ENCODE measurements at places on chromosomes 5 and 9.

DNA sequence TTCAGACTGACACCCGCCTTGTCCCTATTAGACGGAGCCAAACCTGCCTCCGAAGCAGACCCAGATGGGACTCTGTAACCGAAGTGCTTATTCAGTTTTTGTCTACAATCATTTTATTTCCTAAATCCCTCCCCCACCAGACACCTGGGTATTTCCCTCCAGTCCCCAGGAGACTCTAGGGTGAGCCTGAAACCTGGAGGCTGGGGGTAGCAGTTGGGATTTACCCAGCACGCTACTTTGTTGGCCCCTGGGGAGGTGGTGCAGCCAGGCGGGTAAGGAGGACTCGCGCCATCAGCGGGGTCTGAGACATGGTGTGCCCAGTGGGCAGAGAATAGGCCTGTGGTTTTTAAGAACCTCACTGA, 1.3 kb upstream of the LHX2 start:
- no peak for DNase-seq

DNA sequence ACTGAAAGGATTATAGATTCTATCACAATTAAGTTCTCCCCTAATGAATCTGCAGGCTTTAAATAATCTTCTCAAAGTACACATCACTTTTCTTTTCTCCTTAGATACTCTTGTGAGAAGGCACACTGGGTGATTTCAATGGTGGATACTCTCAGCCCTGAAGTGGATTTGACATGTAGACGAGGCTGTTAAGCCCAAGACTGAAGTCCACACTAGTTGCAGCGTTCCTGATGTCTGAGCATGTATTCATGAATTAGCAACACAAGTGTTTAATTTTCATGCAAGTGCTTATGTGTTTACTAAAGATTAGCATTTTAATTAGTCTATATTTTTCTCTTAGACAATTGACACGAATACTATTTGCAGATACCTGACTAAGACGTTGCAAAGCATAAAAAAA, 218.9 kb downstream of the TMEM161B start:
- DNase-seq, result no peak

GRCh38 chr5:73201547-73202513, 28.8 kb downstream of the TMEM174 start:
- DNase-seq, result no peak

GRCh38 chr9:114611516-114612271, 603 bp downstream of the TMEM268 start:
- DNase-seq, result no peak

GRCh38 chr5:17219006-17219422, 1.6 kb downstream of the BASP1 start:
- DNase-seq, result no peak

DNA sequence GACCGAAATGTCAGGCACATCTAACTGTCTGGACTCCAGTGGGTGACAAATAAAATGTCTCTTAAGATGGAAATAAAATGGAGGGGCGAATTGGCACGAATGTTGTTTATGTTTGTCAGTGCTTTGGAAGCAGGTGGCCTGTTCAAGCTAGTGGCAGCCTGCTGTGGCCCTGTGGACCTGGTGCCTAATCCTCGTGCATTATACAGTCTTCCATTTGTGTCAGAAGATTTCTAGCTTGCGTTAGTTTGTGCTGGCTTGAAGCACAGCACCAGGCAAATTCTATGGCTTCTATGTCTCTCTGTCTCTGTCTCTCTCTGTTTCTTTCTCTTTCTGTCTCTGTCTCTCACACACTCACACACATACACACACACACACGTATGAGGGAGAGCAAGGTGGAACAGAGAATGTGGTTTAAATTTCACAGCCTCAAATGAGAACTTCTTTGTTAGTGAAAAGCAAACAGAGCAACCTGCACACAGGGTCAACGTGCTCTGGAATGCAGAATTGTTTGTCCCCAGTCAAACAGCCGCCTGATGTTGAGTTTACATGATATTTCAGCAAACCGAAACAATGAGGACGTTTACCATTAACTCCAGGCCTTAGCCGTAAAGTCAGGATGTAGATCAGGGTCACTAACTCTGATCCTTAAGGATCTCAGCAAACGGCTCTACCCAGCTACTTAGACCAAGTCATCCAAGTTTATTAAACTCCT, 39.0 kb upstream of the CD180 start:
- no peak for DNase-seq

- no peak for DNase-seq
Observed at GRCh38 chr9:15304632-15305031, 2.4 kb downstream of the TTC39B start.

GRCh38 chr5:67243349-67243748, 46.8 kb upstream of the CD180 start:
- DNase-seq, result no peak

DNA sequence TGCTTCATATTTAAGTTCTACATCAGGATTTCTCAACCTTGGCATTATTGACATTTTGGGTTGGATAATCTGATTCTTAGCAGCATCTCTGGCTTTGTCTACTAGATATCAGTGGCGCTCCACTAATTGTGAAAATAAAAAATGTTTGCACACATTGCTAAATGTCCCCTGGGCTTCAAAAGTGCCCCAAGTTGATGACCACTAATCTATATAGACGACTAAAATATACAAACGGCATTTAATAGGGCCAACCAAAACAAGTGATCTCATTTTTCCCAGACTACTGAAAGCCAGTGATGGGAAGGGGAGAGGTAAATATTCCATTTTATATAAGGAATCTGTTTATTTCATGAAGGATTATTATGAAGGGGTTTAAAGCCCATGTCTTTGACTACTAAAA, 118.6 kb downstream of the HOMER1 start:
- no peak for DNase-seq

Measured in HFF-Myc (cell line).